HS-5 (cell line): ENCODE measurements at places on chromosomes 2 and 18.

GRCh38 chr18:6044773-6045172, 149.5 kb upstream of the TMEM200C start:
- DNase-seq = no peak

DNA sequence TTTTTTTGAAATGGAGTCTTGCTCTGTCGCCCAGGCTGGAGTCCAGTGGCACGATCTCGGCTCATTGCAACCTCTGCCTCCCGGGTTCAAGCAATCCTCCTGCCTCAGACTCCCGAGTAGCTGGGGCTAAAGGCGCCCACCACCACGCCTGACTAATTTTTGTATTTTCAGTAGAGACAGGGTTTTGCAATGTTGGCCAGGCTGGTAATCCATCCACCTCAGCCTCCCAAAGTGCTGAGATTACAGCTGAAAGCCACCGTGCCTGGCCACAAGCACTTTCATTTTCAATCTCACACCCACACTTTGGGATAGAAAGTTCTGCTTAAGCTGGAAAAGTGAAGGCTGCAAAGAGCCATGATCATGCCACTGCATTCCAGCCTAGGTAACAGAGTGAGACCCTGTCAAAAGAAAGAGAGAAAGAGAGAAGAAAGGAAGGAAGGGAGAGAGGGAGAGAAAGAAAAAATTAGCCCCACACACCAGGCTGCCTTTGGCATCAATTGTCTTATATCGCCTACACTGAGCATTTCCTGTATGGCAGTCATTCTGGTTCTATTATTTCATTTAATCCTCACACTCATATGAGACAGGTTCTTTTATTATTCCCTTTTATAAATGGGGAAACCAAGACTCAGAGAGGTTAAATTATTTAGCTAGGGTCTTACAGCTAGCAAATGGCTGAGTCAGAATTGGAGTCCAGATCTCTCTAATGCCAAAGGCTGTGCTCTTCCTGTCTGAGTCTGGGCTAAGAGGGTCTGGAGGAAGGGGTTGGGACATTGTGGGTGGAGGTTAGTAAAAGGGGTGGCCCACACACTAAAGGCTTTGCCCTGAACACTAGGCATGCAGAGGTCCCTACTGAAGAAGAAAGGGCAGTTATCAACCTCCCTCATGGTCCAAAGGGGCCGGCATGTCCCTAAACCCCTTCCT, 37.9 kb upstream of the PKDCC start:
- DNase-seq = no peak

DNA sequence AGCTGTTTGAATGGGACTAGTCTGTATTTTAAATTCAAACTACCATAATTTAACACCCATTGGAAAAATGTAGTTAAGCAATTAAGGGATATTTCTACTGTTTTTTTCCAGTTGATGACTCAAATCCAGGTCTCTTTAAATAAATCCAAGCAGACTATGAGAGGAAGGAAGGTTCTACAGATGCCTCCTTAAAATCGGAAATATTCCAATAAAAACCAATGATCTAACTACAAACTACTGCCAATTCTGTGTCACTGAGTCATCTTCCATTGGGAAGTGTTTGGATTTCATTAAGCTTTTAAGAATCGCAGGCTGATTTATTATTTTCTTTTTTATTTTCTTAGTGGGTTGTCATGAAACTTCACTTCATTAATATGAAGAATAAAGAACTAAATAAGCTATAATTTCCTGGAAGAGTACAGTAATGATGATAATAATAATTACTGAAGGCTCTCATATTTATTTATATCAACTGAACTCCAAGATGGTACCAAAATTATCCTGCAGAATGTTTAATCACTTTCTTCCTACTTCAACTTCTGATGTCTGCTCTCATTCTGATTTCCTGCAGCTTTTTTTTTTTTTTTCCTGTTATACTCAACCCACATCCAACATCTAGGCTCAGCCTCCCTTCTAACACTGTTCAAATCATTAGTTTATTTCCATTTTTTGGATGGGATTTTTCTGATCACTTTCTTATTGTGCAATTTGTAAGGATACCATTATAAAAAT, 166.3 kb upstream of the FN1 start:
- DNase-seq = peak; percentile 59

DNA sequence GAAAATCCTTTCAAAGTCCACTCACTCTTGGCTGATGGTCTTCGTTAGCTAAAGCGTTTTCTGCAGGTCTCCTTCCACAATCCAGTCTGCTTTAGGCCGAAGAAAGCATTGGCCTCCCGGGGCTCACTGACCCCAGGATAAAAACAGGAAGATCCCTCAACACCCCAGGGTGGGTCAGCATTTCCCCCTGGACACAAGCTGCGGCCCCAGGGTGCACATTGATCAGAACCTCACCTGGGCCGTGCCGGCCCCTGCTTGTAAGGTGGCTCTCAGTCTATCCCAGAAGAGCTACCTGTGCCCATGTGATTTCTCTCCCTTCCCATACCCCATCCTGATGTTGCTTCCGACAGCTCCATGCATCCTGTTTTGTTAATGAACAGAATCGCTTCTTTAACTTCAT, 113.0 kb upstream of the TPO start:
- no peak for DNase-seq

- no peak for DNase-seq
Measured at GRCh38 chr2:231461516-231461971, 2.7 kb downstream of the NCL start.

DNA sequence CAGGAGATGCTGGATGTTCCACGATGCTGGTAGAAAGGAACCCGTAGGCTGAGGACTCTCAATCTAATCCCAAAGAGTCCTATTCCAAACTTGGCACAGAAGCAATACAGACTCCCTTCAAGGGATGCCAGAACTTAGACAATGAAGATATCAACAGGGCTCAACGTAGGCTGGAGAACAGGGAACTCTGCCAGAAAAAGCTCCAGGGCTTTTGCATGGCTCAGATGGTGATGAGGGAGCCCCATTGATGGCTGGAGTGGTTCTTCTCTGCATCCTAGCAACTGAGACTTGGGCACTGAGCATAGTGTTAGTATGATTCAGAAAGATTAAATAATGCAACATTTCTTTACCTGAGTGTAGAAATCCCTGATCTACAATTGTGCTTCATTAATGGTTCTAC, 117.2 kb upstream of the NCK2 start:
- DNase-seq = no peak

GRCh38 chr18:62420151-62420512, 95.0 kb downstream of the TNFRSF11A start:
- no peak for DNase-seq

DNA sequence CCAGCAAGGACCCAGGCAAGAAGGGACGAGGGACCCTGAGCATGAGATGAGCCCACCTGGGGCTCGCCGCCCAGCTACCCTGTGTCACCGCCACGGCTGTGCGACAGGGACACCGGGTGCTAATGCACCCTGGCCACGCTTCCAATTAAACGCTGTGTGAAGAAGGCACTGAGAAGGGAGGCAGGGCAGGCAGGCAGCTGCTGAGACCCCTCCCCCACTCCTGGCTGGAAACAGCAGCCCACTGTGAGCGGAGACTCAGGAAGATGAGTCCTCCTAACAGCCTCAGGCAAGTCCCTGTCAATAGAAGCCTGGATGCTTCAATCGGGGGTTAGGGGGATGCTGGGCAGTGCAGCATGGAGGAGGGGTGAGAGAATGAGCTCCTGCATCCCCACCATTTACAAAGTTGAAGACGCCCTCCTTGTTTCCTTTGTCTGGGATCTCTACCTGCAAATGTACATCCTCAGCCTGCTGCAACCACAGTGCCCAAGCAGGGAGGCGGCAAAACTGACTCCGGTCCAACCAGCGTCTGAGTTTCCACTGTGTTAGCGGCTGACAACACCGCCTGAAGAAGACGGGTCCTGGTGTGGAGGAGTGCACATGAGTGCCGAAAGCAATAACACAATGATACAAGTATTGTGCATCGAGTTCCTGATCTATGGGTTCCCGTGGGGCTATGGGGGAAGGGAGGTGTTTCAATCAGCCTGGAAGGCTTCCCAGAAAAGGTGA, 12.8 kb downstream of the TMEM163 start:
- DNase-seq = no peak

DNA sequence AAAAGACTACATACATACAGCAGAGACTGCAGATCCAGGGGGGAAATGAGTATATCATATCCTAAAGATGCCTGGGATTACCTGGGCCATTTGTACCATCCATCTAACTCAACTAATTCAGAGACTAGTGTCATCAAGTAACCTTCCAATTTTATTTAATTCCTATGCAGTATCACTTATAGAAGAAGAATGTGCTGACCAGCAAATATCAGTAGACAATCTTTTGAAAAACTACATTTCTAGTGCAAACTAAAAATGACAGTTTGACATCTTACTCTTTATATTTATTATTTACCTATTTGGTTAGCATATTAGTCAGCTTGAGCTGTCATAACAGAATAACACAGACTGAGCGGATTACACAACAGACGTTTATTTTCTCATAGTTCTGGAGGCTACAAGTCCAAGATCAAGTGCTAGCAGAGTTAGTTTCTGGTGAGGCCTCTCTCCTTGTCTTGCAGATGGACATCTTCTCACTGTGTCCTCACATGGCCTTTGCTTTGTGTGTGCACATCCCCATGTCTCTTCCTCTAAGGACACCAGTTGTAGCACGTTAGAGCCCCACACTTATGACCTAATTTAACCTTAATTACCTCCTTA, 47.0 kb downstream of the NCKAP5 start:
- DNase-seq = no peak

DNA sequence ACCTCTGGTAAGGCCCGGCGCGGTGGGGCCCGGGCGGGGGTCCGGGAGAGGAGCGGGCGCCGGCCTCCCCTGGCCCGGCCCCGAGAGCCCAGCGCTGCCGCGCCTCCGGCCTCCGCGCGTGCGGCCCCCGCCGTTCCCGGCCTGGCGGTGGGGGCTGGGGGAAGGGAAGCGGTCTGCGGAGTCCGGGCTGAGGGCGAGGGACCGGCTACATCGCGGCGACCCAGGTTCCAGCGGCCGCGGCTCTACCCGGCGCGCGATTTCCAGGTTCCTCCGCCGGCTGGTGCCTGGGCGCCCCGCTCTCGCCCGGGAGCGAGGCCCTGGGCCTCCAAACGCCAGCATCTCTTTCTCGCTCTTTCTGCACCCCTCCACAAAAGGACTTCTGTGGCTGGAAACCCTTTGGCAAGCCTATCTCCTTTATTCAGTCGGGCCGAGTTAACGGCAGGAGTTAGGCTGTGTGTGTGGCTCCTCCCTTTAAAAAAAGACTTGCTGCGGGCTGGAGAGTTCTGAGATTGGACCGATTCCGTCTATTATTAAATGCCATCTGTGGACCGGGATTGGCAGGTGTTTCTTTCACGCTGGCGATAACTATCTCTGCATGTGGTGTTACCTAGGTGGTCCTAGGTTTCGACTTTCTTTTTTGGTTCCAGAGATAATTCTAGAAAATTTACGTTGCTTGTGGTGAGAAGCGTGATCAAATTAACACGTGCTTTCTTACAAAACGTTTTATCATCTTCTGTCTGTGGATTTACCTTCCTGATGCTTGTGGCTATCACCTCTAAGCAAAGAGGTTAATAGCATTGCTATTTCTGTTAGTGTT, 592 bp downstream of the ME2 start:
- no peak for DNase-seq

DNA sequence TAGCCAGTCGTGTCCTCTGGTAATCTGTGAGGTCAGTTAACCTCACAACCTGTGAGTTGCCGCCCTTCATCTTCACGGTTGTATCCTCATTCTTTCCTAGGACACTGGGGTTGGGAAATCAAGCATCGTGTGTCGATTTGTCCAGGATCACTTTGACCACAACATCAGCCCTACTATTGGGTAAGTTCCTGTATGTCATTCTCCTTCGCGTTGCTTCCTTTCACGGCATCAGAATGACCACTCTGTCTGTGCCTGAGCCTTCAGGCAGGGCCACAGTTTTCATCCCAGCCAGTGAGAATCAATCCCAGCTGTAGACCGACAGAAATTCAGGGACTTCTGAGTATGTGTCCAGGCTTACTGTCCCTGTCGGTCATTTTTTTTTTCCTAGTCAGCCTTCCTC, 67.1 kb downstream of the RAB31 start:
- no peak for DNase-seq

DNA sequence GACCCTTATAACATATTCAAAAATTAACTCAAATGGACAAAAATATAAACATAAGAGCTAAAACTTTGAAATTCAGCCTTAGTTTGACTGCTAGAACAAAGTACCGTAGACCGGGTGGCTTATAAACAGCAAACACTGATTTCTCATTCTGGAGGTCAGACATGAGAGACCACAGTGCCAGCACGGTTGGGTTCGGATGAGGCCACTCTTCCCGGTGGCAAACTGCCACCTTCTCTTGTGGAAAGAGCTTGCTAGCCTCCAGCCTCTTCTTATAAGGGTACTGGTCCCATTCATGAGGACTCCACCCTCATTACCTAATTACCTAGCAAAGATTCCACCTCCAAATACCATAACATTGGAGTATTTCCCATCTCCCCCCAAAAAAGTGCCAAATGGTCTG, 91.3 kb downstream of the FAM210A start:
- DNase-seq = no peak

GRCh38 chr2:161710131-161710915, 86.1 kb downstream of the SLC4A10 start:
- DNase-seq = peak; percentile 25

GRCh38 chr2:65046633-65047407, 9.4 kb upstream of the CEP68 start:
- DNase-seq = no peak

GRCh38 chr2:111689941-111690340, 194.1 kb downstream of the ANAPC1 start:
- DNase-seq = no peak

DNA sequence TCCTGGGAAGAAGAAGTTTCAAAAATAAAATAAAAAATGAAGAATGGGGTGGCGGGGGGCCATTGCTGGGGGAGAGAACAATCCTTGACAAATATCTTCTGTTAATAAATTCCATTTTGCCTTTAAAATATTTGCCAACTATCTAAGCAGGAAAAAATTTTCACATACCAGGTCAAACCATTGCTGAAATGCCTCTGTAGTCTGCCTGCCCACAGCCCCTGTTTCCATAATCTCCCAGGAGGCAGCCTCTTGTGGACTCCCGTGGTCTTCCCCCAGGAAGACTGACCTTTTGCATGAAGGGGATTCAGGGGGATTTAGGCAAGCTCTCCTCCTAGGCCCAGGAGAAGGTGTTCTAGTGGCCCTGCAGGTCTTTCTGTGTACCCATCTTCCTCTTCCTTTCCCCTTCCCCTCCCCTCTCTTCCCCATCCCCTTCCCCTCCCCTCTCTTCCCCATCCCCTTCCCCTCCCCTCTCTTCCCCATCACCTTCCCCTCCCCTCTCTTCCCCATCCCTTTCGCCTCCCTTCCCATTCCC, 61.0 kb downstream of the RPL37A start:
- no peak for DNase-seq

DNA sequence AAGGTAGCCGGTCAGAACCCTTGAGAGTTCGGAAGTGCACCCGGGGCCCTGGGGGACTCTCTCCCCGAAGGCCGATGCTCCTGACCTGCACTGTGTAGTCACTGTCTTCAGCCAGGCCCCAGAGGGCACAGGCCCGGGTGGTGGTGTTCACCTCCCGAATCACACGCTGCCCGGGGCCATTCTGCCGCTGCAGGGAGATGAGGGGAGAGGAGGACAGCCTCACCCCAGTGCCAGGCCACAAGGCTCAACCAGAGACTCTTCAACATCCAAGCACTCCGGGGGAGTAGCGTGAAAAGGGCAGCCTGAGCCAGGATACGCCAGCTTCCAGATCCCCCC, 1.1 kb downstream of the FNDC4 start:
- no peak for DNase-seq
